ENCODE measurements at places on chromosomes 11 and 22.

DNA sequence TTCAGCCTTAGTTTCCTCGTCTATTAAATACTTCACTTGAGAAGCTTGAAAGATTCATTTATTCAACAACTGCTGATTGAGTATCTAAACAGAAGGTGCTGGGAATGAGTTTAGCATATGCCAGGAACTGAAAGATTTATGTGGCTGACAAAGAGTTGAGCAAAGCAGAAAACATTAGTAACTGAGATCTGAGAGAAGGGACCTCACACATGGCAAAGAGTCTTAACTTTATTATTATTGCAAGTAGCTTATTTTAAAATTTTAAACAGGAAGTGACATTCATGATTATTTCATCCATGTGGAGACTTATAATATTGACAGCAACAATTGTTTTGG lies 133.6 kb downstream of the CASP12 start:
- DNase-seq = no peak

DNA sequence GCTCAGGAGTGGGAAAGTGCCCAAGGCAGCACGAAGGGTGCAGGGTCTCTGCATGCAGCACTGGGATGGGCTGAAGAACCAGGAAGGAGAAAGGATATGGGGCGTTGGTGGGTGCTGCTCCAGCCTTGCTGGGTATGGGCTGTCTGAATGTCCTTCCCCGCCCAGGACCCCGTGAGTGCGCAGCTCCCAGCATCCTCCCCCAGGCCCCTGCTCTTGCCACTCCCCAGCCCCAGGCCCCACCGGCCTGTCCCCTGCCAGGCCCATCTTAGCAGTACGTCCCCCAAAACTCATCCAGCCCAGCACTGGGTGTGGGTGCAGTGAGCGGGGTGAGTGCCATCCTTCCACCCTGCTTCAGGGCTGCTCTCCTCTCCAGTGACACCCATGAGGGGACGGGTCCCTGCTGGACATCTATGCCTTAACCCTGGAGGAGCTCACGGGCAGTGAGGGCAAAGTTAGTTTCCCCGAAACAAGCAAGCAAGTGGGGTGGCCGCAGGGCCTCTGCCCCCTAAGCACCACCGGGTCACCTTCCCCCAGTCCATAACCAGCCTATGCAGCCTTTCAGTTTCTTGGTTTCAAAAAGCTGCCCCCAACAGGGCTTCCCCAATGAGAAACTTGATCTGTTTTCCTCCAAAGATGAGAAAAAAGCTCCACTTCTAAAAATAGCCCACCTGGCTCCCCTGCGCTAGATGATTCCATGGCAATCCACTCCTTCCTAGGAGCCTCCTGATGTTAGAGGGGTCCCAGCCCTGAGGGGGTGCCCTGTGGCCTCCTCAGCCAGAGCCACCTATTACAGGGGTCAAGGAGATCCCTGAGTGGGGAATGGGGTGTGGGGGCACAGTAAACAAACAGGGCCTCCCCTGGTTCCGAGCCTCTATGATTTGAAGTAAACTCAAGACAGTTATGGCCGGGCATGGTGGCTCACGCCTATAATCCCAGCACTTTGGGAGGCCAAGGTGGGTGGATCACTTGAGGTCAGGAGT lies 103.8 kb downstream of the MORC2 start:
- no peak for DNase-seq

GRCh38 chr11:35671396-35672127 lies 9.0 kb downstream of the TRIM44 start:
- DNase-seq = no peak

GRCh38 chr22:32874976-32875375 lies 73.5 kb downstream of the TIMP3 start:
- peak; percentile 67 for DNase-seq

GRCh38 chr11:57597461-57597915 lies at the start of gene SERPING1:
TSS of gene SERPING1 (plus strand) at chr11:57597685. CDS start at chr11:57598271, 586 bp downstream.
- peak; percentile 66 for DNase-seq

GRCh38 chr11:123143921-123144320 lies 51.1 kb downstream of the CLMP start:
- DNase-seq = no peak

- DNase-seq = peak; percentile 70
These were observed 612.8 kb downstream of the INSC start for GRCh38 chr11:15727520-15727914.

DNA sequence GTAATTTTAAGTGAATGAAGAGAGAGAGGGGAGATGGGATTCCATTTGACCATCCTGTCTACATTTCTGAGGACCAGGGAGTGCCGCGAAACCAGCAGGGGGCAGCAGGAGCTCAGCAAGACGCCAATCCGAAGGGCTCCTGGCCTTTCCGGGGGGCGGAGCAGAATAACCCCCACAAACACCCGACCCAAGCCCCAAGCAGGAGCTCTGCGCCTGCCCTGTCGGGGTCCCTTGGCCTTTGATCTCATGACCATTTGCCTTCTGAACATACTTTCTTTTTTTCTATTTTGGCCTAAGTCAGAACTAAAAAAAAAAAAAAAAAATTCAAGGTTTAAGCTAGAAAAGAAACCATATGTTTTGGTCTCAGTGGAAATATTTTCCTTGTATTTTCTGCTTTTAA lies 21.9 kb upstream of the SCN2B start:
- DNase-seq = peak; percentile 66

DNA sequence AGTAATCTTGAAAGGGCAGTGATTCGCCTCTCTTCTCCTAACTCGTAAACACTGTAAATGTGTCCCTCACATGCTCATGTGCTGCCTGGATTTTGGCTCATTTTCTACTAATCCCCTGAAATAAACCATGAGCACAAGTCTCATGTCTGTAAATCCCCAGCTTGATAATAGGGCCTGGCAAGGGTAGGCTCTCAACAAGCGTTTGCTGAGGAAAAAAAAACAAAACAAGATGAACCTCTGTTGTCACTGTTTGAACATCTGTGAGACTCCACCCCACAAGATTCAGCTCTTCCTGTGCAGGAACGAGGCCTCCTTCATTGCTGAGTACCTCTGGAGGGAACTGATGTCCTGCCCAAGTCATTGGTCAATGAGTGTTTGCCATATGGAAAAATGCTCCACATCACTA lies 4.5 kb upstream of the CYB5R2 start:
- no peak for DNase-seq

DNA sequence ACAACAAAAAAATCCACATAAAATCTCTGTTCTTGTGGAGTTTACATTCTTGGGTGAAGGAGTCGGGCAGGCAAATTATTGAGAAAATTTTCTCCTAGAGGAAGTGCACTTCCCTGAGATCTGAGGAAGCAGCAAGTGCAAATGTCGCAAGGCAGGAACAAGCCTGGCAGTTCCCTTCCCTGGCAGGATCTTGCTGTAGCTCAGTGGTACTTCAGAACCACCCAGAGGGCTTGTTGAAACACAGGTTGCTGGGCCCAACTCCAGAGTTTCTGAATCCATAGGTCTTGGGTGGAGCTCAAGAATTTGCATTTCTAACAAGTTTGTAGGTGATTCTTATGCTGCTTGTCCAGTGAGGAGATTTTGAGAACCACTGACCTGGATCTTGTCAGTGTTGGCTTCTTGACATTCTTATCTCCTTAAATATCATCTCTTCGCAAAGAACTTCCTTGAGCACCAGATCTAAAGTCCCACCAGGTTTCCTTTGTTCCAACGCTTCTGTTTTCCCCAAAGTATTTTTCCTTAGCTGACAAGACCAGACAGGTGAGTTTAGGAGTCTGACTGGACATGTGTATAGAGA lies 9.6 kb downstream of the QSER1 start:
- no peak for DNase-seq

- no peak for DNase-seq
These were observed 2.9 kb downstream of the PGR start for GRCh38 chr11:101126551-101127196.

GRCh38 chr11:130008326-130008725 lies 5.7 kb upstream of the PRDM10 start:
- no peak for DNase-seq

DNA sequence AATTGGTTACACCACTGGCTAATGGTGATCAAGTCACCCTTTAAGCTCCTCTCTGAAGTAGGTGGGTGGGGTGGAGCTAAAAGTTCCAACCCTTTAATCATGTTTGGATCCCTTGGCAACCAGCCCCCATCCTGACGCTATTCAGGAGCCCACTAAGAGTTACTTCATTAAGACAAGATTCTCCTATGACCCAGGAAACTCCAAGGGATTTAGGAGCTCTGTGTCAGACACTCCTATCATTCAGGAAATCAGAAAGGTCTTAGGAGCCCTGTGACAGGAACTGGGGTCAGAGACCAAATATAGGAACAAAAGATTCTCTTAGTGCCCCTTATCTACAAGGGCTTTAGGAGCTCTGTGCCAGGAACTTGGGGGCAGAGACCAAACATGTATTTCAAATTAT lies 141.3 kb downstream of the ATG16L2 start:
- no peak for DNase-seq

DNA sequence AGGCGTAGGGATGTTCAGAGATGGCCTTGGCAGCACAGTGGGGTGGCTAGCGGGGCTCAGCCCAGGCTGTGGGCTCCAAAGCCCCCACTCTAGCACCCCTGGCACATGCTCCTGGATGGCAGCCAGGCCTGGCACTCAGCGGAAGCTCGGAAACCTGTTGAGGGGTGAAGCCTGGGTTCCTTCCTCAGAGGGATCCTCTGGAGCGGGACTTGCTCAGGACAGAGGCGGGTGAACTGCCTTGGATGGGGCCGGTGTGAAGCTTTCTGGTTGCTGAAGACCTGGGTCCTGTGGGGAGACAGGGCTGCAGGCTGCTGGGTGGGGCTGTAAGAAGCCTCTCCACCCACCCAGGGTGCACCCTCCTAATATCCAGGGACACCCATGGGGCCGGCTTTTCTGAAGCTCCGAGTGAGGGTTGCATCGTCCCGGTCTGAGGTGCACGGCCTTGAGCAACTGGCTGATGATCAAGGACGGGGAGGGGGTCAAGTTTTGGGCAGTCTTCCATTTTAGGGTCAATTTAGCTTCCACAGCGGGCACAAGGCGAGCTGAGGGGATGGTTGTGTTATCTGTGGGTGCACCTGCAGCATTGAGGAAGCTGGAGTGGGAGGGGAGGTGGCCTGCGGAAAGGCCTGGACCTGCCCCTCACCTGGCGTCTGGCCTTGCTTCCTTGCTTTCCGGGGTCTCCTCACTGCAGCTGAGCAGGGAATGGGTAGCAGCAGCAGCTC lies 5.2 kb downstream of the MRGPRE start:
- DNase-seq = no peak

GRCh38 chr22:42310291-42311015 lies 40.0 kb upstream of the TCF20 start:
- DNase-seq = no peak

GRCh38 chr11:10407055-10407454 lies 48.0 kb upstream of the AMPD3 start:
- DNase-seq = no peak

DNA sequence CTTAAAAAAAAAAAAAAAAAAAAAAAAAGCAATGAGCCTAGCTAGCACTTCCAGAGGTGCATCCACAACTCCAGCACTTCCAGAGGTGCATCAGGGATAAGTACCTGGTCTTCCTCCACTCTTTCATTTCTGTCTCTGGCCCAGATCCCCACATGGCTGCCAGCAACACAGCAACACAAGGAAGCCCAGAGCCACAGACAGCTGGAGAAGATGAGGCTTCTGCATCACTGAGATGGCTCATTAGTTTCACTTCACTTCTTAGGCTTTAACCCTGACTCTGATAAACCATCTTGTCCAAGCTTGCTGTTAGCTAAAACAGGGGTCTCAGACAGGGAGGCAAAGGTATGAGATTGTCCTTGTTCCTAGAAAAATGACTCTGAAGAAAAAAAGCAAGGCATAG lies 35.6 kb downstream of the PC start:
- DNase-seq = no peak

DNA sequence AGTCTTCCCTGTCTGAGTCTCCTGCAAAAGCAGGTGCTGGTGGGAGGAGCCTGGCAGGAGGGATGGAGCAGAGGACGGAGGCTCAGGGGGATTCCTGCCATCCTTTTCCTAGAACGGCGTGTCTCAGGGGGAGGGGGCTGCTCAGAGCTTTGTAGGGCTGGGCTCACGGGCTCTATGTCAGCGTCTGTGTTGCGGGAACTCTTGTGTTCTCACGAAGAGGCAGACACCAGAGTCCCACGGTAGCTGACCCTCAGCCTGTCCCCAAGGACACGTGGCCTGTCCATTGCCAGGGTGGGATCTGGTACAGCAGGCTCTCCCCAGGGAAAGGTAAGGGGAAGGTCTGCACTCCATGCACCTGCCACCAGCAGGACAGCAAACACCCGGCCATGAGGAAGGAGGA lies 1505.2 kb downstream of the TBC1D22A start:
- DNase-seq = no peak

- DNase-seq = no peak
These were observed 2034.2 kb downstream of the LRRC4C start for GRCh38 chr11:39425226-39425625.

GRCh38 chr11:93498161-93498560 lies 45.0 kb downstream of the SMCO4 start:
- DNase-seq = no peak

- DNase-seq = no peak
These were observed 5.1 kb upstream of the SCARF2 start for GRCh38 chr22:20442485-20443284.

DNA sequence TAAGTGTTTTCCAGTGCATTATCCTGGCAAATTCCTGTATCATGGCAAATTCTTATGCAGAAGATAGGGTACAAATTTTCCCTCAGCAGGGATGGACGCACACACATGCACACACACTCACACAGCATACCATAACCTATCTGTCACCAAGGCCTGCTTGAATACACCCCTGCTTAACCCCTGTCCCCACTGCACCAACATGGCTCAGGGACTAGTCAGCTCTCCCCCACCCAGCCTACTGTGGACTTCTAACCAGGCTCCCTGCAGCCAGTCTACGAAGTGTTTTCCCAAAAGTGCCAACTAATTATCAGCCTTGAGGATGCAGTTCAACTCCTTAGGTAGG lies 63.1 kb downstream of the RAB30 start:
- DNase-seq = no peak

- DNase-seq = no peak
These were observed 3.6 kb upstream of the MAPK8IP1 start for GRCh38 chr11:45881708-45882368.

- no peak for DNase-seq
These were observed 56.1 kb upstream of the CDON start for GRCh38 chr11:126118806-126119205.

- DNase-seq = no peak
These were observed 107.6 kb upstream of the CD44 start for GRCh38 chr11:35031346-35031745.

GRCh38 chr22:31616315-31616980 lies 45.6 kb downstream of the PISD start:
- no peak for DNase-seq

- no peak for DNase-seq
These were observed 8.4 kb downstream of the SLC25A45 start for GRCh38 chr11:65373839-65374580.

DNA sequence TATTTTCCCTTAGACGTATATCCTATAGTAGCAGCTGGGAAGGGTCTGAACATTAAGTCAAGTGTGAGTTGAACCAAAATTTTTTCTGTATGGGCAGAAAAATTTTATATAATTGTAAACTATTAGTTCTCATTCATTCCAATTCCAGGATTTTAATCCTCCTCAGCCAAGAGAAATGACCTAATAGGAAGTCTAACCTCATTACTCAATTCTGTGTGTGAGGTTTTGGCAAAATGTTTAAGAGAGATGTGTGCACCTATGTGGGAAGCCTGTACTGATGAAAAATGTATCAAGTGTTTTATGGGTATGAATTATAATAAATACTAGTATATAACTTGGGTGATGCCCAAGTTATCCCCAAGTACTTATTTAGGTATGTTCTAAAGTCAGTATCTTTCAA lies 311.6 kb upstream of the PITPNB start:
- DNase-seq = no peak

Data from muscle of arm (tissue), 14 donors.